Naive thymus-derived CD4-positive, alpha-beta T cell (primary cell): ENCODE measurements at places on chromosomes 12 and 14.

DNA sequence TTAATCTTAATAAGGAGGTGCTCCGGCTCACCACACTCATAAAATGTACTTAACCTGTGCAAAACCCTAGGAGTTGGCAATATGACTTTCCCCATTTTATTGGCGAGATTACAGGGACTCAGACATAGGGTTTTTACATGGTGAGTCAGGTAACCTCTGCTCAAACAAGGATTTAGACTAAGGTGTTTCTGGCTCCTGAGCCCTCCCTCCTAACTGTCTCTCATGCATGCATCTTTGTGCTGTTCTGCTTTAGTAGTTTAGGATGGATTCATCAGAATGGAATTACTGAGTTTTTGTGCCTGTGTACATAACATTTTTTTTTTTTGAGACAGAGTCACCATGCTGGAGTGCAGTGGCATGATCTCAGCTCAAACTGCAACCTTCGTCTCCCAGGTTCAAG, 993.3 kb upstream of the TMEM132C start:
- DNase-seq = no peak

DNA sequence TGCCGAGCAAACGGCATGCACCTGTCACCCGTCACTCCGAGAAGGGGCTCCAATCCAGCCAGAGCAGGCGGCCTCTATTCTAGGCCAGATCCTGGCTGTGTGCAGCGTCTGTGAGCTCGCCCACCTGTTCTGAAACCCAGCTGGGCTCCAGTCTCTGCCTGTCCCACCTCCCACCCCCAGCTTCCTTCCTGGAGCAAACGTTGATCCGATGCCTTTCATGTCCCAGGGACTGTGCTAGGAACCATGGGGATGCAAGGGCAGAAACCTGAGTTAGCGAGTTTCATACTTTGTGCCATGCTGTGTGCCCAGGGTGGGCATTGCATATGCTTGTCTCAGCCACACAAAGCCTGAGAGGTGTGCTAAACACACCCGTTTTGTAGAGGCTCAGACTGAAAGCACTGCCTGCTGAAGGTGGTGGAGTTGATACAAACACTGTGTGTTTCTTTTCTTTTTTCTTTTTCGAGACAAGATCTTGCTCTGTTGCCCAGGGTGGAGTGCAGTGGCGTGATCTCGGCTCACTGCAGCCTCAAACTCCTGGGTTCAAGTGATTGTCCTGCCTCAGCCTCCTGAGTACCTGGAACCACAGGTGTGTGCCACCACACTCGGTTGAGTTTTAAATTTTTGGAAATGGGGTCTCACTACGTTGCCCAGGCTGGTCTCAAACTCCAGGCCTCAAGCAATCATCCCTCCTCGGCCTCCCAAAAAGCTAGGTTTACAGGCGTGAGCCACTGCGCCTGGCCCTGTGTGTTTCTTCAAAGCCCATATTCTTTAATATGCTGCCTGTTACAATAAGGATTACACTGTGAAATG, 84.1 kb upstream of the MED13L start:
- no peak for DNase-seq

- no peak for DNase-seq
Observed at GRCh38 chr14:75254901-75255584, 23.6 kb upstream of the FOS start.

DNA sequence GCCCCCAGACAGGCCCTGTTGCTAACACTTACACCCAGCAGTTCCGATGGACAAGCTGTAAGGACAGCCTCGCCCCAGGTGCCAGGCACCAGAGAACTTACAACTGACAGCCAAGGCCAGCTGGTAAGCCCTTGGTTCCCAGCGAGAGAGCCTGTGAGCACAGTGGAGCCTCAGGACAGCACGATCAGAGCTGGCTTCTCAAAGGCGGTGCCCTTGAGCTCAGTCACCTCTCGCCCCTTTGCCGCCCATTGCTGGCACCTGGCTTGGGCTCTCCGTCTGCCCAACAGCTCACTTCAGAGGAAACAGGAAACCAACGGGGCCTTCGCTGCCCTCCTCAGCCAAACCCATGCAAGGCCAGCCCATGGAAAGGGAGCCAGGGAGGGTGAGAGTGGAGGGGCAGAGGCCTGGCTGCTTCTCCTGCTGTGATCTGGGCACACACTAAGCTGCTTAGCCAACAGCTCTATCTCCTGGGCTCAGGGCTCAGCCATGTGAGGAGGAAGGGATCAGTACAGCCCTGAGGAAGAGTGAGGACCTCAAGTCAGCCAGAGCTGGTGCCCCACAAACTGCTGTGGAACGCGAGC, 98.5 kb downstream of the SINHCAF start:
- no peak for DNase-seq
